Forelimb muscle (tissue), 1 donor: ENCODE measurements at places on chromosomes 12 and 14. TPM values are rescaled to one million over a fixed set of nuclear protein-coding genes. Genes with fewer than 3 reads are reported as not detected.

ATL1 gene
- polyA plus RNA-seq, result 6.1 TPM

GRCh38 chr12:63093711-63094110 lies 57.3 kb downstream of the AVPR1A start:
- DNase-seq, result no peak

ALG10 gene
- polyA plus RNA-seq, result 4.9 TPM

NKX2-8 gene
- not detected for polyA plus RNA-seq

DNA sequence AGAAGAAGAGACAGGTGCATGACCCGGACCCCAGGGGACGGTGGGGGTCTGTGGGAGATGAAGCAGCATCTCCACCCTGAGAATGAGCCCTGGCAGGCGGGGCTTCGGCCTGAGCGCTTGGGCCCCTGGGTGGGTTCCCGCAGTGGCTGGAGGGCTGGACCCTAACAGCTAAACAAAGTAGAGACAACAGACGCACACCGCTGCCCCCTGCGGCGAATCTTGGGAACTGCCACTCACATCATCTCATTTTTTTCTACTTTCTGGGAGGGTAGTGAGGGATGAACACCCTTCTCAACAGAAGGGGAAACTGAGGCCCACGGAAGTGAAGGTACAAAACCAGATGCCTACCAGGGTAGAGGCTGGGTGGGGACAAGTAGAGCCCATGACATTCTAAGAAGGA lies 104.7 kb downstream of the RFLNA start:
- no peak for DNase-seq

GRCh38 chr14:100536721-100537445 lies 50.3 kb downstream of the BEGAIN start:
- DNase-seq, result no peak
